ENCODE measurements at places on chromosomes 6 and 20.

DNA sequence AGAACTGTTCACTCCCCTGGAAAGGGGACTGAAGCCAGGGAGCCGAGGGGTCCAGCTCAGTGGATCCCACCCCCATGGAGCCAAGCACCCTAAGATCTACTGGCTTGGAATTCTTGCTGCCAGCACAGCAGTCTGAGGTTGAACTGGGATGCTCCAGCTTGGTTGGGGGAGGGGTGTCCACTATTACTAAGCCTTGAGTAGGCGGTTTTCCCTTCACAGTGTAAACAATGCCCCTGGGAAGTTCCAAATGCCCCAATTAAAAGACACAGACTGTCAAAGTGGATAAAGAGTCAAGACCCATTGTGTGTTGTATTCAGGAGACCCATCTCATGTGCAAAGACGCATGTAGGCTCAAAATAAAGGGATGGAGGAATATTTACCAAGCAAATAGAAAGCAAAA is 150.2 kb downstream of the LPA start:
- no peak for DNase-seq

GRCh38 chr6:158037021-158037420 is 55.4 kb downstream of the SYNJ2 start:
- no peak for DNase-seq

DNA sequence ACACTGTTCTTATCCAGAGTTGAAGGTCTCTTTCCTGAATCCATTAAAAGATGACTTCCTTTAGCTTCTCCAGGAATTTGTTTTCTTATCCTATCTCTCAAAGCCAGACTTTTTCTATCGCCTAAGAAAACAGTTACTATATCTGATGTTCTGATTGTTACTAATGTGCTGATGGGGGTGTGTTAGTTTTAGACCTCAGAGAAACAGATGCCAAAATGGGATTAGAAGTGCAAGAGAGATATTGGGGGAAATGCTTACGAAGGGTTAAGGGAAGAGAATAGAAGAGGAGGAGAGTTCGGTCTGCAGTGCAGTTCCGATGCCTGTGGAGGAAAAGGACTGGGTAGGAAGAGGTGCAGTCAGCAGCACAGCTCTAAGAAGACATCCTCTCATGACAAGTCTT is 35.7 kb upstream of the ADGRG6 start:
- no peak for DNase-seq

- no peak for DNase-seq
These were observed at the start of gene CASS4 for GRCh38 chr20:56411759-56412472. Gene CASS4, plus strand, starts transcription at chr20:56412260. Its CDS starts 199 bp downstream, at chr20:56412459.

GRCh38 chr6:17059022-17059421 is 42.8 kb upstream of the STMND1 start:
- DNase-seq: no peak

DNA sequence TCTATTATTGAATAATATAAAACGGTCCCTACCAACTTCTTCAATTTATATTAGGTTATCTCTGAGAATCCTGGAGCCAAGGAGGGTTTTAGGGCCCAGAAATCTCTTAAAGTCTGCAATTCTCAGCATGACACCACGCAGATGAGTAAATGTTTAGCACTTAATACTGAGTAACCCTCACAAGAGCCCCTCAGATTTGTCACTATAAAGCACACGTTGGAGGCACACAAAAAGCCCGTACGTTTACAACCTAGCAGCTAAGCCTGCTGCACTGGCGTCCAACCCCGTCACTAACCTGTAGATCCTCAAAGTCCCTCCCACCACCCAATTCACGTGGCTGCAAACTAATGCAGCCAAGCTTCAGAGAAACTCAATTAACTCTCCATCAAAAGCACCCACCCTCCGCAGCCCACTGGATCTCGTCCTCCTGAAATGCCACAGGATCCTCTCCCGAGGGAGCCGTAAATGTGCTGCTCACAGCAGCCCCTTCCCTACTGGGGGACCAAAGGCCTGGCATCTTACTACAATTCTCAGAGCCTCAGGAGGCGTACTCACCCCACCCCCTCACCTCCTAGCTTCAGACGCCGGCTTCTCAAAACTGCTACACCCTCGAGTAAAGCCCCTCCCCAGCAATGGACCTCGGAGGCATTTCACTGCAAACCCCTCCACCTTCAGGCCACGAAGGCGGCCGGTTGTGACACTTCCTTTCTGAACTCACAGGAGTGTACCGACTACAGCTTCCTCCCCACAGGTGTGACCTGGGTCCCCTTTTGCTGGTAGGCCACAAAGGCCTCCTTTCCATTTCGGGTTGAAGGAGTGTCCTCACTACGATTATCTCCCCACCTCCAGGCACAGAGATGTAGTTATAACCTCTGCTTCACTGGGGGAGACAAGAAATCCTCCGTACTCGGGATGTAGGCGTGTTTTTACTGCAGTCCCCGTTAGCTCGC is 909 bp downstream of the CPNE1 start:
- DNase-seq: no peak

DNA sequence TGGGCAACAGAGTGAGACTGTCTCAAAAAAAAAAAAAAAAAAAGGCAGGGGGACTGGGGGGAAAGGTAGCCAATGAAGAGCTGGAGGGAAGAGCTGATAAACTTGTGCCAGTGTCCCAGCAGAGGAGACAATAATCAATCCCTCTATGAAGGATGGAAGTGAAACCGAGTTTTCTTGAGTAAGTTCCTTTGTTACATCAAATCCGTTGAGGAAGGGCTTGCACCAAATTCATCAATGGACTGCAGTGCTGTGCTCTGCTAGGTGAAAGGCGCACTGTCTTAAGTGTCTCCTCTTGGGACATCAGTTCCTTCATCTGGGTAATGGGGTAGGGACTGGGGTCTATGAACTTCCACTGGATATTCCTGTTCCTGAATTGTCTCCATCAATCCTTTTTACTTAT is 3.0 kb upstream of the CRIP3 start:
- no peak for DNase-seq

DNA sequence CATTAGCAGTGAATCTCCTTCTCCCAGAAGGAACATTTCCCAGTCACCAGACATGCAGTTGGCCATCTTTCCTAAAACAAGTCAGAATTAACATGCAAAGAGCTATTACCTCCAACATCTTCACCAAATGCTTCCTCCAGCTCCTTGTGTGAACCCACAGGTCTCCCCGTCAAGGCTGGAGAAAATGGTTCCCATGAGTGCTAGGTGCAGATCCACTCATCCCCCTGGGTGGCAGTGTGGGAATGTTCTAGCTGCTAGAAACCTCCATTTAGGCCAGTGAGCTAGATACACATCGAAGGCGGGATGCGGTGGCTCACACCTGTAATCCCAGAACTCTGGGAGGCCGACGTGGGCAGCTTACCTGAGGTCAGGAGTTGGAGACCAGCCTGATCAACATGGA is 603.9 kb upstream of the SLC35B3 start:
- no peak for DNase-seq

DNA sequence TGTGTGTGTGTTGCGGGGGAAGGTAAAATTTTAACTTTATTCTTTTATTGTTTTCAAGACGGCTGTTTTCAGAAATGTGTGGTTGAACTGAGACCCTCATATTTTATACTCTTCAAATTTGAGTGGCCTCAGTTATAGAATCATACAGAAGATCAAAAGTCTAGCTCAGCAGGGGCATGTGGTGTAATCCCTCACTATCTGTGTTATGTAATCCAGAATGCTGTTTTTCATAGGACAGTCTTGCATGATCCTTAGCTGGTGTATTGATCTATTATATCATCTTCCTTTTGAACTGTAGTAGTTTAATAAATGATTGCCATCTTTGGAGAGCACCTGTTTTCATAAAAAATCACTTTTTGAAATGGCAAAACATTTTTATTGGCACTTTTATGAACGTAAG is 1.4 kb downstream of the PLCB4 start:
- DNase-seq: no peak

GRCh38 chr6:118679327-118679901 is 28.0 kb upstream of the CEP85L start:
- peak; percentile 10 for DNase-seq

DNA sequence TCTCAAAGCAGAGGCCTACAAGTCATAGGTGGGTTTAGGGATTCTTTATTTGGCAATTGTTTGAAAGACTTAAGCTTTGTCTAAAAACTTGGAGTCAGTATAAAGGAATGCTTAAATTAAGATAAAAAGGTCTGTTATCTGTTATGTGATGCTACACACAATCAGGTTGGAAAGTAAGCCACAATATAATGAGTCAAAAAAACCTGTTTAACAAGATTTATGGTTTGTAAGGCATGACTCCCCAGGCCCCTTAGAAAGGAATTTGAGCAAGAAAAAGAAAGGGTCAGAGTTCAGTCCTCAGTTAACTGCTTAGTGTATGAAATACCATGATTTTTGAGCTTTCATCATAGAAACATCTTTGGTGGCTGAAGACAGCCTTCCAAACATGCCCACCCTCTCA is 66.8 kb upstream of the HMGN3 start:
- DNase-seq: no peak

GRCh38 chr6:77986380-77987034 is 333.7 kb downstream of the MEI4 start:
- no peak for DNase-seq

- DNase-seq: no peak
These were observed 151.5 kb upstream of the LRFN2 start for GRCh38 chr6:40738551-40739193.

GRCh38 chr20:44364780-44365179 is 9.3 kb downstream of the HNF4A start:
- DNase-seq: no peak

DNA sequence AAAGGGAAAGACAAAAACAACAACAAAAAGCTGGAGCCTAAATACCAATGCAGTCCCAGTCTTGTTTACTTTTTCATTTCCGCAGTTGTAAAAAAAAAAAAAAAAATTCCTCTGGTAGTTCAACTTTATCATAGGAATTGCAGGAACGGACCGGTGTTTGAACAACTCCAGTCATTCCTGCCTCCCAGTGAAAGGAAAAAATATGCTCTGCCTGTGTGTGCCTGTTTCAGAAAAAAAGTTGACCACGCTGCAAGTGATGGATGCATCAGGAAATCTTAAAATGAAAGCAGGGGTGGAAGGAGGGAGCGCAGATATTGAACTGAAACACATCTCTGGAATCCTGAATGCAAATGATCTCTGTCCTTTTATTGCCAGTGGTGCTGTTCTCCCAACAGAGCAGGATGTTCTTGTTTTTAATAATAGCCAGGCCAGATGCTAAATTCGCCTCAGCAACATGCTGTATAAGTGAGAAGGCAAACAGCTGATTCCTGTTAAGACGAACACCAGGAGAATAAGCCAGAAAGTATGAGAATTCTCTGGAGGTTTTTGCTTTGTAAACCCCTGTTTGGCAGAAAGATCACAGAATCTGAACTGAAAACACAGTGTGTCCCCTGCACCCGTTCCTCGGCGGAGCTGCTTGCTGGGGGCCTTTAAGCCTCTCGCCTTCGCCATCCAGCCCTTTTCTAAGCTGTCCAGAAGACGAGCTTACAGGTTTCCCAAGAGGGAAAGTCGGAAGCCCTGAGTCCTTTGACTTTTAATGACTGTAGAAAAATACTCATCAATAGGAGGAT is 178.4 kb upstream of the SUPT3H start:
- DNase-seq: no peak

- DNase-seq: no peak
These were observed 5.5 kb downstream of the REV3L start for GRCh38 chr6:111477481-111477938.

DNA sequence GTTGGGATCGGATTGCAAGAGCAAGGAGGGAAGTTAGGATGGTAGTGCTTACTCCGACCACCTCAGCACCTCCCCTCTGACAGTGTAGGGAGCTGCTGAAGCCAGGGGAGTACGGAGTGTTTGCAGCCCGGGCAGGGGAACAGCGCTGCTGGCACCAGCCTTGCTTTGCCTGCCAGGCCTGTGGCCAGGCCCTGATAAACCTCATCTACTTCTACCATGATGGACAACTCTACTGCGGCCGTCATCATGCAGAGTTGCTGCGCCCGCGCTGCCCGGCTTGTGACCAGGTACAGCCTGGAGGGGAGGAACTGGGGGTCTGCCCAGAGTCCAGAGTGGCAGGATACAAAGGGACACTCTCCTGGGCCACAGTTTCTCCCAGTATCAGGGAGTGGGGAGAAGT is 2.2 kb upstream of the TOMM6 start:
- DNase-seq: no peak

- no peak for DNase-seq
These were observed at the start of gene TAGAP for GRCh38 chr6:159044899-159045727. Gene TAGAP, minus strand, starts transcription at chr6:159044991. Its CDS starts 845 bp downstream, at chr6:159044146.

DNA sequence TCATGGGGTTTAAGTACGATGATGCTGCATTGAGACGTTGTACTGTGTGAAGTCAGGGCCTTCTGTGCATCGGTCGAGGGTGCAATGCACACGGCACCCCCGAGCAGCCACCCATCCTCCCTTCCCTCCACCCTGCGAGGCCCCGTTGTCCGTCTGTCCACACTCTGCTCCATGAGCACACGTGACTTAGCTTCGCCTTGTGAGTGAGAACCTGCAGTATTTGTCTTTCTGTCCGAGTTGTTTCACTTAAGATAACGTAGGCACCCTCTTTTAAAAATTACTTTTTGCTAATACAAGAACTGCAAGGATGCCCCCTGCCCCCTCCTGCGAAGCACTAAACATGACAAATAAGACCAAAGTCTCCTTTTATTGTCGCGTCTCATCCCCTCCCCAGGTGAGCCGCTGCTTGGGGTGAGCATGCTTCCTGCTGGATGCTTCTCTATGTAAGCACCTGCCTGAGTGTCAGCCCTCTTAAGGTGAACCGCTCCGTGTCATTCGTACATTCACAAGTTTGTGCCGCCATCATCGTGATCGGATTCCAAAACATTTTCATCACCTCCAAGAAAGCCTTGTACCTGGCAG is 3.6 kb upstream of the RBBP8NL start:
- no peak for DNase-seq

- no peak for DNase-seq
These were observed 8.1 kb downstream of the NEDD9 start for GRCh38 chr6:11224252-11224965.

GRCh38 chr6:105862936-105863607 is 223.1 kb upstream of the PRDM1 start:
- DNase-seq: no peak

DNA sequence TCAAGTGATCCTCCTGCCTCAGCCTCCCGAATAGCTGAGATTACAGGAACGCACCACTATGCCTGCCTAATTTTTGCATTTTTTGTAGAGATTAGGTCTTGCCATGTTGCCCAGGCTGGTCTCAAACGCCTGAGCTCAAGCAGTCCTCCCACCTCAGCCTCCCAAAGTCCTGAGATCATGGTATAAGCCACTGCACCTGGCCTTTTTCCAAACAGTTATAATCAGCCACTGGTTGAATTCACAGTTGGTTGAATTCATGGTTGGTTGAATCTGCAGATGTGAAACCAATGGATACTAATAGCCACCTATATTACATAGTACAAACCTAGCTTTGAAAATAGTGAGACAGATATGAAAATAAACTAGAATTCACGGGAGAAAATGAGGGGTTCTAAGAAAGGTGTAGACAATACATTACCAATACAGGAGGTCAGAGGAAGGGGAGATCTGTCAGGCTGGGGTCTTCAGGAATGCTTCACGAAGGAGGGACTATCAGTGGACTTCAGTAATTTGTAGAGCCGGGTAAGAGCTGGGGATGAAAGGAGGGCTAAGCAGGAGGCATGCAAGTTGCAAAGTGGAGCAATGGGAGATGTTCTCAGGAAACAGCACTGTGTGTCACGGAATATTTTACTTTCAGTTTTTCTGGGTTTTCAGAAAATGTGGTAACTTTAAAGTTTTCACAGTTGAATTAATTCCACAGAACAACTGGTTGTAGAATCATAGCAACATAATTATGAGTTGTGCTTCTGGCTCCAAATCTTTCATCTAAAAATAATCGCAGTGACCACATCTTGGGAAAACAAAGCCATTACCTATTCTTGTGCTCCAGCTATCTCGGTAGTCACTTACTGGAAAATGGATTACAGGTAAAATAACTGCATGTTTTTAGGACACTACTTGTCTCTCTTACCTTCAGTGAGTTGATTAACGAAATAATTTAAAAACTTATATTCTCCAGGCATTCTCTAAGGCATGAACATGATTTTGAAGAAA is 12.9 kb upstream of the CEP85L start:
- no peak for DNase-seq
